ENCODE measurements at places on chromosomes 5 and 9.

GRCh38 chr5:30749971-30750370, 443.5 kb upstream of the CDH6 start:
- H3K27me3 ChIP-seq = no peaks in the 10 kb centered on the region
- H3K4me3 ChIP-seq = no peak overlapping the region
- no peaks in the 10 kb centered on the region for H3K36me3 ChIP-seq
- no peak overlapping the region for H3K27ac ChIP-seq
- DNase-seq = no peak
- no peaks in the 10 kb centered on the region for H3K4me1 ChIP-seq

- no peak overlapping the region for H3K4me3 ChIP-seq
- no peak overlapping the region for H3K27ac ChIP-seq
- no peaks in the 10 kb centered on the region for H3K27me3 ChIP-seq
- H3K4me1 ChIP-seq = no peaks in the 10 kb centered on the region
- no peak for DNase-seq
Observed at GRCh38 chr5:110855961-110856360, 117.2 kb downstream of the SLC25A46 start.

DNA sequence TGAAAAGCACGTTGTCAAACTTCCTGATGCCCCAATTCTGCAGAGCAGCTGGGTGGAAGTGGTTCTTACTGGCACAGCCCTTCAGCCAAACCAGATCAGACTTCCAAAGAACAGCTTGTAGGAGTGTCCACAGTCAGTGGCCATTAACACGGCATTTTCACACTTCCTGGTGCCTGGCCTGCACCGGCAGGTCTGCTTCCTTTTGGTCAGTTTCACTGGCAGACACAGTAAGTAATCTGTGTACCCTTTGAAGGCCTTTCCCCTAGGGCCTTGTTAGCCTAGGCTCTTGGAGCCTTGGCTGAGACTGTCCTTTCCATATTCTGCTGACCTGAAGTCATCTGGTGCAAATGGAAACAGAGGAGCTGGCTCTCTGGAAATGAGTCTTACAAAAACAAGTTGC, 297.5 kb upstream of the TNC start:
- no peak overlapping the region for H3K27ac ChIP-seq
- no peak for DNase-seq
- no peaks in the 10 kb centered on the region for H3K36me3 ChIP-seq

DNA sequence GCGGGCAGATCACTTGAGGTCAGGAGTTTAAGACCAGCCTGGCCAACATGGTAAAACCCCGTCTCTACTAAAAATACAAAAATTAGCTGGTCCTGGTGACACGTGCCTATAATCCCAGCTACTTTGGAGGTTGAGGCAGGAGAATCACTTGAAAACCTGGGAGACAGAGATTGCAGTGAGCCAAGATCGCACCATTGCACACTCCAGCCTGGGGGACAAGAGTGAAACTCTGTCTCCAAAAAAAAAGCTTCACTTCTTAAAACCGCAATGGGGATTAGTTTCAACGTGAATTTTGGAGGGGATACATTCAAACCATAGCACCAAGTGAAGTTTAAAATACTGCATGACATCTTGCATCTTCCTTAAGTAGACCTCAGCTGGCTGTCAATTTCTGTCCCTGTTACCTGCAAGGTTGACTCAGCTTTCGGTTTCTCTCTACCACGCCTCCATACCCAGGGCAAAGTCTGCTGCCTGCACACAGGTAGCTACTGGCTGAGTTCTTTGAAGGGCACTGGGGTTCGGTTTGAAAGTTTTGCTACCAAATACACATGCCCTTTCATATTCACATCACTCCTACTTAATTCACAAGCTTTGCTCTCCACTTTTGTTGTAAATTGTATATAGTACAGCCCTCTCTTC, 69.3 kb downstream of the KIAA1958 start:
- DNase-seq = no peak
- no peaks in the 10 kb centered on the region for H3K27me3 ChIP-seq
- H3K4me3 ChIP-seq = no peak overlapping the region
- no peaks in the 10 kb centered on the region for H3K4me1 ChIP-seq

DNA sequence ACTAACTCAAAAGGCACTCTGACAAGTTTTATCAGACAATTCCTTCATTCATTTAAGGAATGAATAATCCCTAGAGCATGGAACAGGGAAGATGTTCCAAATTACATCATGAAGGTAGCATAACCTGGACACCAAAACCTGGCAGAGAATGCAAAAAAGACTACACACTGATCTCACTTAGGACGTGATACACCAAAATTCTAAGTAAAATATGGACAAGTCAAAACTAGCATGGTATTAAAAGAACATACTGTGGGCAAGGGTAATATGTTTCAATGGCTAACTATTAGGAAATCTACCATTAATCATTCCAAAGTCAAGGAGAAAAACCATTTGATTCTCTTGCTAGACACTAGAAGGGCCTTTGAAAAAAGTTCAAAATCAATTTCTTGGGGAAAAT, 176.5 kb downstream of the HSPA4 start:
- no peak for DNase-seq
- H3K36me3 ChIP-seq = no peaks in the 10 kb centered on the region
- H3K4me1 ChIP-seq = no peaks in the 10 kb centered on the region
- H3K4me3 ChIP-seq = no peak overlapping the region
- H3K27ac ChIP-seq = no peak overlapping the region

DNA sequence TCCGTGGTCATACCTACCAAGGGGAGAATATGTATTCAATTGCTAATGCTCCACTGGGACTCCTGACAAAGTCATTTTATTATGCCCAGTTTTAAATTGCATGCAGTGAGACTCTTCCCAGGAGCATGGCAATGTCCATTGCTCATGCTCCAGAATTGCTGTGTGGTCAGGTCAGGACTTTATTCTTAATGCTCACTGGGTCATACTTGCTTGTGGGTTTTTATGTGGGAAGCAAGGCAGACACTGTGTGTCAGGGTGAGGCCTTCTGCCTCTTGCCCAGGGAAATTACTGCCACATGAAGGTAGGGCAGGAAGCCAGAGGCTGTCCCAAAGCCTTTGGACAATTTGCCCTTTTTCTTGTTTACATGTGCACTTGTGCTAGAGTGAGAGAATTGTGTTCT, 164.6 kb upstream of the MEF2C start:
- DNase-seq = no peak
- no peaks in the 10 kb centered on the region for H3K27me3 ChIP-seq
- no peaks in the 10 kb centered on the region for H3K36me3 ChIP-seq
- H3K4me3 ChIP-seq = no peak overlapping the region

DNA sequence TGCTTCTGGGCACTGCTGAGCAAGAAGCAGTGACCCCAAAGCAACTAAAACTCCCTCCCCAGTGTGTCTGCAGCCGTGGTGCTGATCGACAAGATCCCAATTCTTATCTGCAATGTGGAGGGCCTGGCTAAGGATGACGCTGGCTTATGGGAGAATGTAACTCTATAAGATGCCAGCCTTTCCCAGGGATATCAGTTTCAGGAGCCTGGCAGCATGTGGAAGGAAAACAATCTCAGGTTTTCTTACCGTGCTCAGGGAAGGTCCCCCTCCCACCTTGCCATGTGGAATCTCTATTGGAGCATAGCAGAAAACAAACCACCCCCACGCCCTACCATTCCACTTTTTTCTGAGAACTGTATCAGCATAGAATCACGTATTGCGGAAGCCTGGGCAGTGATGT, 87.7 kb upstream of the PTPN3 start:
- H3K4me3 ChIP-seq = no peak overlapping the region
- H3K27ac ChIP-seq = no peak overlapping the region
- no peaks in the 10 kb centered on the region for H3K4me1 ChIP-seq
- no peak for DNase-seq

DNA sequence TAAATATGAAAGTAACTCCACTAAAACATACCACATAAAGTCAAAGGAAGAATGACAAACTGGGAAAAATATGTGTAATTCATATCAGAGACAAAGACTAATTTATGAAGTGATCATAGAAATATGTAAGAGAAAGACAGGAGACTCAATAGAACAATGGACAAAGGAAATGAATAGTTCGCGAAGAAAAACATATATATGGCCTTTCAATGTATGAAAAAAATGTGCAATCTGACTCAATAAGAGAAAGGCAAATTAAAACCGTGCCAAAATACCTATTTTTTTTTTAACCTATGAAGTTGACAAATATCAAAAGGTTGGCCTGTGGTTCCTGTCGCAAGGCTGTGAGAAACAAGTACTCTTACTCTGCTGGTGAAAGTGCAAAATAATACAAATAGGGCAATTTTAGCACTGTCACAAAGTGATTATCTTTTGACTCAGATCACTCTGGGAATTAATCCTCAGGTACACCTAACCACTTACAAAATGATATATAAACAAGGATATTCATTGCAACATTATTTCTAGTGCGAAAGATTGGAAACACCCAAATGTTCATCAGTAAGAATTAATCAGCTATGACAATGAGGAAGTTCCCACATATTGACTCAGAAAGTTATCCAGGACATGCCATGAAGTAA, 3.7 kb downstream of the C9 start:
- no peak overlapping the region for H3K27ac ChIP-seq
- H3K4me1 ChIP-seq = no peaks in the 10 kb centered on the region
- no peaks in the 10 kb centered on the region for H3K36me3 ChIP-seq
- DNase-seq = no peak
- no peaks in the 10 kb centered on the region for H3K27me3 ChIP-seq

- DNase-seq = no peak
- H3K4me3 ChIP-seq = no peak overlapping the region
- H3K27me3 ChIP-seq = no peaks in the 10 kb centered on the region
- no peaks in the 10 kb centered on the region for H3K4me1 ChIP-seq
- no peaks in the 10 kb centered on the region for H3K36me3 ChIP-seq
Observed at GRCh38 chr5:59923465-59923864, 29.9 kb upstream of the PDE4D start.

DNA sequence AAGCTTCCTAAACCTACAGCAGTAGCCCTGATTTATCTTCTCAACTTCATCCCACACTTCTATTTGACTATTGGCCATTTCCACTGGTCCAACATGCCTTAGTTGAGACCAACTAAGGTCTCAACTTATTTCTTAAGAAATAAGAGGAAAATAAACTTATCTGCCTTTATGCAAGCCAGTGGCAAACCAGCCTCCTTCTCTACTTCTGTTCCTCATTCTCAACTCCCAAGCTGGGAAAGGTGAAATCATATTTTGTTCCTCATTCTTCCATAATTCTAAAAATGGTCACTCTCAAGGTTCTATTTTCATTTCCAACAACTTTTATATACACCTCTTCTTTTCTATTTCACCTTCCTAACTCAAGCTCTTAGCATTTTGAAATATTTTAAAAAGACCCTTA, 149.6 kb upstream of the C9orf72 start:
- H3K27ac ChIP-seq = no peak overlapping the region
- peaks cover 2% of the 10 kb centered on the region for H3K27me3 ChIP-seq
- no peak for DNase-seq
- no peak overlapping the region for H3K4me3 ChIP-seq

DNA sequence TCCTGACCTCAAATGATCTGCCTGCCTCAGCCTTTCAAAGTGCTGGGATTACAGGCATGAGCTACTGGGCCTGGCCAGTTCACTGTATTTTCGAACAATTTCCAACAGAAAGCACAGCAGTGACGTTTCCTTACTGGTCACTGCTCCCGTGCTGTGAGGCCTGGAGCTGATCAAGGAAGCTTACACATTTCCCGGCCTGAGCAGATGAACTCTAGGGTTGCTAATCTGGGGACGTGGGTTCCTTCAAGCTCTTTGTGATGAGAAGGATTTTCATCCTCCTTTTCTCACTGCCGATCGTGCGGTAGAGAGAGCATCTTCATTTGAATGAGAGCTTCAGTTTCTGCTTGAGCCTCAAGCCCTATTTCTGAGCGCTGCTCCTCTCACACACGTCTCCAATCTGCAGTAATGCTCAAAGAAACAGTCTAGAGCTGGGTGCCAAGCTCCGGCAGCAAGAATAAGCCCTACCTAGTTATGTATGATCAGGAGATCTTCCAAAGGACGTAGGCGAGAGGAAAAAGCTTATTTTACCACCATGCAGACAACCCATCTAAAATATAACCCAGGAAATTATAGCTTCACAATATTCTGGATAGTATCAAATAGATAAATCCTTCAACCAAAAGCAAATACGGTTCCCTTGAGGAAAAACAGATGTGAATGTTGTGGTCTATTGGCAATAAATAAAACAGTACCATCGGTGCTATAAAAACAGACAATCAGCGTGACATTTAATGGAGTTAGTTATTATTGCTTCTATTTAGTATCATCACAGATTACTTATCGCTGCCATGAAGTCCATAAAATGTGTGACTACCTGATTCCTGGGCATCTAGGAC, 7.3 kb upstream of the SPATA24 start:
- no peaks in the 10 kb centered on the region for H3K36me3 ChIP-seq
- no peak overlapping the region for H3K27ac ChIP-seq
- H3K27me3 ChIP-seq = no peaks in the 10 kb centered on the region
- peaks cover 10% of the 10 kb centered on the region for H3K4me1 ChIP-seq

- no peaks in the 10 kb centered on the region for H3K36me3 ChIP-seq
- no peaks in the 10 kb centered on the region for H3K27me3 ChIP-seq
- DNase-seq = no peak
- H3K27ac ChIP-seq = no peak overlapping the region
Observed at GRCh38 chr5:35370871-35371270, 140.6 kb upstream of the PRLR start.

- no peak for DNase-seq
- no peaks in the 10 kb centered on the region for H3K36me3 ChIP-seq
- no peaks in the 10 kb centered on the region for H3K27me3 ChIP-seq
- H3K27ac ChIP-seq = no peak overlapping the region
- H3K4me3 ChIP-seq = no peak overlapping the region
Observed at GRCh38 chr9:102405218-102405867, 589.8 kb upstream of the CYLC2 start.

- no peaks in the 10 kb centered on the region for H3K36me3 ChIP-seq
- no peak for DNase-seq
- H3K27me3 ChIP-seq = peaks cover 39% of the 10 kb centered on the region
- no peaks in the 10 kb centered on the region for H3K4me1 ChIP-seq
- H3K27ac ChIP-seq = no peak overlapping the region
- H3K4me3 ChIP-seq = no peak overlapping the region
Observed at GRCh38 chr5:150186137-150186536, 3.7 kb upstream of the SLC6A7 start.

DNA sequence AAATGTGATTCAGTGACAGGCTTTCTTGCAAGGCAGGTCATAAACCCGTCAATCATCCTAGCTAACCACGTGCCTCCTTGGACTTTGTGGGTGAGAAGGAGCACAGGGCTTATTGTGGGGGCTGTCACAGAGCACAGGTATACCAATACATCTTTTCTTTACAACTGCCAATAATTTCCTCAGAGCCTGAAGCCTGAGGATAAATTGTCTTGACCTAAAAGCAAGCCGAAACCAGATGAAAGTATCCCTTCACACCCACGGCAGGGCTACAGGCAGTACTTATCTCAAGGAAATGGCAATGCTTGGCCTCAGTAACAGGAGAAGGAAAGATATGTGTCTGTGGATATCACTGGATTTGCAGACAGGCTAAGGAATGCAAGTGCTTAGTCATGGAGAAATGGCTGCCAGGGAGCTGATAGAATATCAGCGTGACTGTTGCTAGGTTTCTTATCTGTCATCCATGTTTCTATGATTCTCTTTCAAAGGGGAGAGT, 90.3 kb upstream of the ZNF366 start:
- H3K36me3 ChIP-seq = no peaks in the 10 kb centered on the region
- H3K27ac ChIP-seq = no peak overlapping the region
- H3K4me1 ChIP-seq = no peaks in the 10 kb centered on the region

Data from T-cell (primary cell).